ENCODE measurements at places on chromosomes 1 and 21. TPM values are rescaled to one million over a fixed set of nuclear protein-coding genes. Genes with fewer than 3 reads are reported as not detected.

- no peak for DNase-seq
Measured at GRCh38 chr1:43769350-43769908, 62.1 kb downstream of the ST3GAL3 start.

SGIP1 gene
- total RNA-seq, result 4.3 TPM

- no peak for DNase-seq
Measured at GRCh38 chr1:175443332-175443731, 250.8 kb upstream of the KIAA0040 start.

GRCh38 chr1:46687921-46688509 is 16.4 kb downstream of the TEX38 start:
- no peak for DNase-seq

GRCh38 chr1:160404094-160404493 is 3.7 kb downstream of the VANGL2 start:
- DNase-seq, result no peak

RHBG gene
- total RNA-seq, result not detected

DNA sequence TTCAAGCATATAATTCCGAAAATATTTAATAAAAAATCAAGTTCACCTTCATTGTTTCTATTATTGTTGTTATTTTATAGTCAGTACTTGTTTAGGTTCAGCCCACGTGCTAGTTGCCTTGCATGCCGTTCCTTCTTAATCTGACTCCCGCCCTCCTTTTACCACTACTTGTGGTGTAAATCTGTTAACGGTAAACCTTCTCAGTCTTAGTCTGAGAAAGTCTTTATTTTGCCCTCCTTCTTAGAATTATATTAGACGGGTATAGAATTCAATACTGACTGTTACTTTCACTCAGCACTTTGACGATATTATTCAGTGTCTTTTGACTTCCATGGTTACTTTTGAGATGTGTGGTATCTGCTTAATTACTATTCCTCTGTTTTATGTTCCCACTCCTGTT is 104.8 kb downstream of the RGL1 start:
- DNase-seq, result no peak

PRUNE1 gene
- 22.6 TPM for total RNA-seq

GRCh38 chr1:83761167-83762038 is 237.5 kb downstream of the TTLL7 start:
- DNase-seq, result no peak

DNA sequence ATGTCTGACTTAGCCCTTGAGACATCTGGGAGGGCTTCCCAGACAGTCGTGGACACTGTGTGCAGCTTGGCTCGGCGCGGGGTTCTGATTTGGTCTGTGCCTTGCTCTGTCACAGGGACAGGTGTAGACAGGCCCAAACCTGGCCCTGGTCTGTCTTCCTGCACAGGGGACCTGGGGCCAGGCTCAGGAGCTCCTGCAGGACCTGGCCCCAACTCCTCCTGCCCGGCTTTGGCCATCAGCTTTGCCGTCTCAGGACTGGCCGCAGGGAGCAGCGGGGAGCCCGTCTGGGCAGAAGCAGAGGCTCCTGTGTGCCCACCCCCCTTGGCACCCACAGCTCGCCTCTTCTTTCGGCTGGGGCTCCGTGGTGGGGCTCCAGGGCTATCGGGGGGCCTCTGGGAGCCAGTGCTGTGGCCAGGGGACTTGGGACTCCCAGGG is 1.7 kb downstream of the PERM1 start:
- no peak for DNase-seq

F13B gene
- not detected for total RNA-seq

DNA sequence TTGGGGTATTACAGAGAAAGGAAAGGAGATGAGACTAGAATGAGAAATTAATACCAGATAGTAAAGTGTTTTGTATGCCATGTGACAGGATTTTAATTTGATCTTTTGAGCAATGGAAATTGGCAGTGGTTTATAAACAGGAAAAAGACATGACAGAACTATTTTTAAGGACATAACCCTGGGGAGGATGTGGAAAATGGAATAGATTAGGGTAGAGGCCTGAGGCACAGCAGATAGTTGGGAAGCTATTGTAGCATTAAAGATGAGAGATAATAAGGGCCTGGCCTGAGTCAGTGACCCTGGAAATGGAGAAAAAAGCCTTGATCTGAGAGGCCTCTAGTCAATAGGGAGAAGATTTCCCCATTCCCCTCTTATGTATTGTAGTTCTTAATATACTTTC is 22.1 kb upstream of the KCNA3 start:
- DNase-seq, result no peak

DNA sequence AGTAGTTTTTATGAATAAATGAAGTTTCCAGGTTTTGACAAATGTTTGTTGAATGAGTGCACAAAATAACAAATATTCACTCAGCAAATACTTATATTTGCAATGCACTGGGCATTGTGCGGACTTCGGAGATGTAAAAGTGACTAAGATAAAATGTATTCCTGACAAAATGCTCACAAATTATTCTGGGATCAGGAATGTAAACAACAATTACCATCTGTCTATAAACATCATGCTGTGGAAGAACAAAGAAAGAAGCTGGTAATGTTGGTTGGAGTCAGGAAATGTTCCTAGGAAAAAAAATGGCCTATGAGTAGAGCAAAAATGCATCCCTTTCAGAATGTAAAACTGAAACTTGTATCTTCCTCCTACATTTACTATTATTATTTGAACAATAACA is 68.5 kb downstream of the CRB1 start:
- no peak for DNase-seq

DNA sequence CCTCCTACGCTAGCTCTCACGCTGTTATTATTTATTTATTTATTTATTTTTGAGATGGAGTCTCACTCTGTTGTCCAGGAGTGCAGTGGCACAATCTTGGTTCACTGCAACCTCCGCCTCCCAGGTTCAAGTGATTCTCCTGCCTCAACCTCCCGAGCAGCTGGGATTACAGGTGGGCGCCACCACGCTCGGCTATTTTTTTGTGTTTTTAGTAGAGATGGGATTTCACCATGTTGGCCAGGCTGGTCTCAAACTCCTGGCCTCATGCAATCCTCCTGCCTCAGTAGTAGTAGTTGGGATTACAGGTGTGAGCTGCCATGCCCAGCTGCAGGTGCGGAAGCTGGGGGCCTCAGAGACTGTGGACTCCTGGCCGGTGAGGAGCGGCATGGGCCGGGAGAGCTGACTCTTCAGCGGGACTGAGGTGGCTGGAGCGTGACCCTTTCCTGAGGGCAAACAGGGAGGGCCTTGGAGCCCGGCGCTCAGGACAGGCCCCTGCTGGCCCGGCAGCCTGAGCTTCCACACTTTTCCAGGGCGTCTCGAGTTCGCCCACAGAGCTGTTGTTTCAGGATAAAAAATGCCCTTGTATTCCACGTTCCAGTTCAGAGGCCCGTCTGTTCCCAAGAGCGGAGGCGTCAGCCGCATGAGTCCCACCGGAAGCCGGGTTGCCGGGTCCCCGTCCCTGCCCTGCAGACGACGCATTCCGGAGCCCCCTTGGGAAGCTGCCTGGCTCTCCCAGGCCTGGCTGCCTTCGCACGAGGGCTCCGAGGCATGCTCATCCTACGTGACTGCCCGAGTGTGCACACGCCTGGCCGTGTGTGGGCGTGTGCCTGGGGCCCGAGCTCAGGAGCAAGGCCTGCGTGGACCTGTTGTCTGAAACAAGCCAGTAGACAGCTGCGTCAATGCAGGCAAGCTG is 126.2 kb downstream of the SIK1 start:
- peak; percentile 79 for DNase-seq

DNA sequence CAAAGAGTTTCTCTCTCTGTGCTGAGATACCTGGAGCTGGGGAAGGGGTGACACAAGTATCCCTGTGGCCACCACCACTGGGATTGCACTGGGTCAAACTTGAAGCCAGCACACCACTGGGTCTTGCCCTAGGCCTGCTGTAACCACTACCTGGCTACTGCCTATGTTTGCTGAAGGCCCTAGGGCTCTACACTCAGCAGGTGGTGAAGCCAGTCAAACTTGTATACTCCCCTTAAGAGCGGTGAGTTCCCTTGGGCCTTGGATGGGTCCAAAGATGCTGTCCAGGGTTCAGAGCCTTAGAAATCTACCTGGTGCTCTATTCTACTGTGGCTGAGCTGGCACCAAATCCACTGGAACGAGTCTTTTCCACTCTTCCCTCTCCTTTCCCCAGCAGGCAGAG is 47.0 kb upstream of the WDR26 start:
- DNase-seq, result no peak

All from umbilical cord (tissue), 2 donors.